ENCODE measurements at places on chromosomes 4 and X. TPM values are rescaled to one million over a fixed set of nuclear protein-coding genes. Genes with fewer than 3 reads are reported as not detected.

DNA sequence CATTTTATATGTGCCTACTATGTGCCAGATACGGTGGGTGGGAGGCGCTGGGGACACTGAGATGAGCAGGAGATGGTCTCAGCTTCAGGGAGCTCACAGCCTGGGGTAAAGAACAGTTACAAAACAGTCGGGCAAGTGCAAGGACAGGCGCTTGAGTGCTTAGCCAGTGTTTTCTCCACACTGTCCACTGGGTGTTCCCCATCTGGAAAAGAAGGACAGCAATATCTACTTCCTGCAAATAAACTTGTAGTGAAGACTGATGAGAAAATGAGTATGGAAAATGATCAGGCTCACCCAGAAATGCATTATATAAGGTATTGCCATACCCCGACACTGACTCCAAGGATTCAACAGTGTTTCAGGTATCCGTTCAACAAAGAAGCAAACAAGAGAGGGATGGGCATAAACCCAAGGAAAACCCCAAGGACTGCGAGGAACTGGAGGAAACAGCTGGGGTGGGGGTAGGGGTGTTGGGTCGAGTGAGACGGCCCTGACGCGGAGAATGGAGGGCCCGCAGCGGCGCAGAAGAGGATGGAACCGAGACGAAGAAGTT is 835 bp downstream of the TMEM185A start:
- no peak for DNase-seq

DNA sequence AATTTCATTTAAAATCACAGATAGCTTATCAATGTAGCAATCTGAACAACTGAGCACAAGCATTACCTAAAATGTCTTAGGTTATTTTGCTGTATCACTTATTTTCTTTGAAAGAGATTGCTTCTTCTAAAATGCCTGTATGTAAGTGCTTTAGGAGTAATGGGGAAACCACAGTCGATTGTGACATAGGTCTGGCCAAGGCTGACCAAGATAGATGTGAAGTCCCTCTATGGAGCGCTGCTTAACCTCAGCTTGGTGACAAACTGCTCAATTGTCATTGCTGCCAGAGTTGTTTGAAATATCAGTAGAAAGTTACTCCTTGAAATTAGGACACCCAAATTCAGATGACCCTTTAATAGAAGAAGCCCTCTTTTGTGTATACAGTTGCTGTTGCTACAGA is 401.9 kb upstream of the NDST4 start:
- no peak for DNase-seq

DNA sequence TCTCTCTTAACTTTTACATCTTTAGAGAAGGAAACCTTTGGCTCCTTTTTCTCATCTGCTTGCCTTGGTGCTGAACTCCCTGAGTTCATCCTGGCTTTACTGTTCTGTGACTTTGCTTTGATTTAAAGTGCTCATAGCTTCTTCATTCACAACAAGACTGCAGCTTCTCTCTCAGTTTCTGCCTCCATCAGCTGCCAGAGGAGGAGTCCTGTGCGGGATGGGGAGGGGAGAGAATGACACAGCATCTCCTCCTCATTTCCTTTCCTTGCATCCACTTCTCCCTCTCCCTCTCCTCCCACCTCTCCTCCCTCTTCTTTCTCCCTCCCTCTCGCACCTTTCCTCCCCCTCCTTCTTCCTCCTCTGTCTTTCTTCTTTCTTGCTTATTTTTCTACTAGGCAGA is 42.0 kb downstream of the CBLL2 start:
- DNase-seq = no peak

DNA sequence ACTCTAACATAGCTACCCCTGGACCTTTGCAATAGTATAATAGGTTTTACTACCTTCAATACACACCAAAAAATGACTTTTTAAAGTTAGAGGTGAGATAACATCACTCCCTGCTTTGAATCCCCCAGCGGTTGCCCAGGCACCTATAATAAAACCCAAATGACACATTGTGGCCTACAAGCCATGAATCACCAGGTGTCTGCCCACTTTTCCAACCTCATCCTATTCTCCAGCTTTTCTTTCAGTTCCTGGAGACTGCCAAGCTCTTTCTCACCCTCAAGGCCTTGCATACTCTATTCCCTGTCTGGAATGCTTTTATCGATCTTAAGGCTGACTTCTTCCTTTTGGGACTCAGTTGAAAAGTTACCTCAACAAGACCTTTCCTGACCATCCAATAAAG is 16.4 kb upstream of the PRSS48 start:
- no peak for DNase-seq

DNA sequence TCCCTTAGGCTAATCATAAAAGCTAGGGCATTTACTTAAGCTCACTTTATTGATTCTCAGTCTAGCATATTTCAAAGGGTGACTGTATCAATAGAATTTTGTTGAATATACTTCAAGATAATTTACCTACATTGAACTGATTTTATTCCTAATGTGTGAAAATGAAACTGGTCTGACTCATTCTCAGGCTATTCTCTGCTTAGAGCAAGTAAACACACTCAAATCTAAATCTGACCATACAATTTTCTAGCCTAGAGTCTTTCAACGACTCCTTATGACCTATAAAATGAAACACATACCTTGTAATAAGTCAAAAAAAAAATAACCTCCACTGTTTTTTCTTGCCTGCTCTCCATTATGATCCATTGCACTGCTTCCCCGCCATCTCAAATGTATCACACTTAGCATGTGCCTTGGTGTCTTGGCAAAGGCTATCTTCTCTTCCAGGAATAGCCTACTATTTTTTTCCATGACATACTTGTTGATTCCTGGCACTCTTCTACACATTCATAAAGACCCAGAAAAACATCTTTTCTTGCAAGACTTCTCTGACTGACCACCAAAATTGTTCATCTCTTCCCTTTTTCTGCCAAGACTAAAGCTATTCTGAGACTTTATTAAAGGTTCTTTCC is 965.1 kb upstream of the HS3ST1 start:
- no peak for DNase-seq

GRCh38 chrX:38500866-38501265 is 60.5 kb upstream of the TSPAN7 start:
- no peak for DNase-seq

PDGFRA gene
- total RNA-seq = 29.9 TPM

EDNRA gene
- 3.2 TPM for total RNA-seq

NEXMIF gene
- total RNA-seq = 19.9 TPM

Measured in dorsolateral prefrontal cortex (tissue), 122 donors.